ENCODE measurements at places on chromosomes 12 and 14. TPM values are rescaled to one million over a fixed set of nuclear protein-coding genes. Genes with fewer than 3 reads are reported as not detected.

DDN gene
- total RNA-seq = 1.4 TPM

CRIP1 gene
- total RNA-seq = 40.4 TPM

DNA sequence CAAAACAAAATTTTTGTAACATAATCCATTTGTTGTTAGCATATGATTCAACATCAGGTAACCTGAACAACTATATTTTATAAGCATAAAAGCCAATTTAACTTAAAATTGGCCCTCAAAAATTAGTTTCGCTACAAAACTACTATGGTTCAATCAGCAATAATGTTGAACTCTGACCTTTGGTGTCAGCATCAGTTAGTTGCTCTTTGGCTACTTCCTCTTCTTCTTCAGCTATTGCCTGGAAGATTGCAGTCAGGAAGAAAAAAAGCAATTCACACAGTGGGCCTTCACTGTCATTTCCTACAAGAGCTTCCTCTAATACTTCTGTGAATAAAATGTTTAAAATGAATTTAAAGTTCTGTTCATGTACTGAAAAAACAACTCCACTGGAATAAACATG is 78.2 kb upstream of the CFL2 start:
- DNase-seq = no peak
- H3K27me3 ChIP-seq = no peaks in the 10 kb centered on the region
- no peak overlapping the region for H3K4me3 ChIP-seq

DNA sequence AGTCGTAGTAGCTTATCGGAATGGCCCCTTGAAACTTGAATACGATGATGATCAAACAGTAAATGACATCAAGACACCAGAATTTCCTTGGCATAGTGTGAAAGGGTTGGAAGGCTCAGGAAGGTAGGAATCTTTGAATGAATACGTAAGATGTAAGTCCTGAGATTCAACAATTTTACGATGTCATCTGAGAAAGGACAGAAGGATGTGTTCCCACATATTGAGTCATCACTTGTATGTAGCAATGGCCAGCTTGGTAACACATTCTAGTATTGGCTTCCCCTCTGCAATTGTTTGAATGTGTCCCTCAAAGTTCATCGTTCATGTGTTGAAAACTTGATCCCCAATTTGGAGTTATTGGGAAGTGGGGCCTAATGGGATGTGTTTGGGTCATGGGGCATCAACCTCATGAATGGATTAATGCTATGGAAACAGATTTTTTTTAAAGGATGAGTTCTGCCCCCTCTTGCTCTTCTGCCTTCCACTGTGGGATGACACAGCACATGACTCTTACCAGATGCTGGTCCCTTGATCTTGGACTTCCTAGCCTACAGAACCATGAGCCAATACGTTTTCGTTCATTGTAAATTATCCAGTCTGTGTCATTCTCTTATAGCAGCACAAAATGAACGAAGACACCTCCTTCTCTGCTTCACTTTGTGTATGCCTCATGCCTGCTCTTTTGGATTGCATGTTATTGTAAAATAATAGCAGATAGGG is 284.6 kb downstream of the BCAT1 start:
- DNase-seq = no peak
- no peaks in the 10 kb centered on the region for H3K27me3 ChIP-seq
- H3K36me3 ChIP-seq = no peaks in the 10 kb centered on the region

- no peaks in the 10 kb centered on the region for H3K36me3 ChIP-seq
- no peak overlapping the region for H3K27ac ChIP-seq
- H3K27me3 ChIP-seq = no peaks in the 10 kb centered on the region
- no peaks in the 10 kb centered on the region for H3K4me1 ChIP-seq
- no peak for DNase-seq
- H3K4me3 ChIP-seq = no peak overlapping the region
Measured at GRCh38 chr14:66442953-66443571, 43.1 kb upstream of the CCDC196 start.

GRCh38 chr12:92440072-92440471 is 262.7 kb upstream of the PLEKHG7 start:
- H3K27me3 ChIP-seq = no peaks in the 10 kb centered on the region
- no peak overlapping the region for H3K4me3 ChIP-seq
- no peak overlapping the region for H3K27ac ChIP-seq

- no peak overlapping the region for H3K27ac ChIP-seq
- no peak for DNase-seq
- no peaks in the 10 kb centered on the region for H3K27me3 ChIP-seq
- H3K4me1 ChIP-seq = peaks cover 50% of the 10 kb centered on the region
- no peaks in the 10 kb centered on the region for H3K36me3 ChIP-seq
Measured at GRCh38 chr14:64719601-64720000, 15.4 kb downstream of the PLEKHG3 start.

All from heart right ventricle (tissue), 16 donors.